ENCODE measurements at places on chromosomes 16 and 17.
A peak's percentile ranks its signal among the peaks of the same experiment; 100 is the strongest.

- DNase-seq: peak; percentile 92
These were observed 340 bp upstream of the ROGDI start for GRCh38 chr16:4802659-4803287.

DNA sequence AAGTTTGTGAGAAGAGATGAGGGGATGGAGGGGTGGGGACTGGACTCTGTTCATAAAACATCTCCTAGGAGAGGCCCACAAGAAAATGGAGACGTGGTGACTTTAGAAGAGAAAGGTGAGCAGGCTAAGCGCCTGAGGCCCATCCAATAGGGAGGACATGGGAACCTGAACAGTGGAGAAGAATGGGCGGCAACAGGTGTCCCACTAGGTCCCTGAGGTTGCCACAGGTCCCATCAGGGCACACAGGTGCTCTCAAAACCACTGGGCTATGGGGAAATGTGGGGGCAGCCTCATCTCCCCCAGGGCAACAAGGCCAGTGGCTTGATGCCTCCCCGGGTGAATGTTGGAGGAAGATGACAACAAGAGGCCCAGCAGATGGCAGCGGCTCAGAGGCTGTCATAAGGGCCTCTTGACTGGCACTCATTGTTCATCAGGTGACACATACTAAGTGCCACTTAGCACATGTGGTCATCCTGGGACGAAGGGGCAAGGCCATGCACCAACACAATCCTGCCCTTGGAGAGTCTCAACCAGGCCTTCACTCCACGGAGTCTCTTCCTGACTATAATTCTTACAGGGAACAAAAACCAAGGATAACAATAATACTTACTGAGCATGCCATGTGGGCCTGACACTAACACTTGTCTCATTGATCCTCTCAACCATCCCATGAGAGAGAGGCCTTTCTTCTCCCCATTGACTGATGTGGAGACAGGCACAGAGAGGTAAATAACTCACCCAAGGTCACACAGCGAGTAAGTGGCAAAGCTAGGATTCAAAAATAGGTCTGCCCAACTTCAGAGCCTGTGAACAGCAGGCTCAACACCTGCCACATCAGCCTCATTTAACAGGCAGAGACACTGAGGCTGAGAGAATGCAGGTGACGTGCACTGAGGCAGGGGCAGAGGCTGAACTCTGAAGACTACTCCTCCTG lies 38.0 kb downstream of the CUEDC1 start:
- peak; percentile 41 for DNase-seq

DNA sequence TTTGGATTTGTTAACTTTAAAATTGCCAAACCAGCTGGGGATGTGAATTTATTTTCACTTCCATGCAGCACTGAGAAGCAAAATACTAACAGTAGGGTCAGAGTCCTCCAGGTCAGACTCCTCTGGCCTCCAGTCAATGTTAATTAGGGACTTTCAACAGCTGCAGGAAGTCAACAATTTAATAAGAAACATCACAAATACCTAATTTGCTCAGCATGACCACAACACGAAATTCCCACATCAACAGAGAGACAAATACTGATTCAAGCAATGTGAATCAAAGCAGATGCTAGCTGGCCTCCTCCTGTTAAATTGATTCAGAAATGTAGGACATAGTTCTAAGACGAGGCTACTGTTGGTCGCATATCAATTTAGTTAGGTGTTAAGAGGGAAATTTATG lies 111.7 kb downstream of the ABCA8 start:
- DNase-seq: no peak

DNA sequence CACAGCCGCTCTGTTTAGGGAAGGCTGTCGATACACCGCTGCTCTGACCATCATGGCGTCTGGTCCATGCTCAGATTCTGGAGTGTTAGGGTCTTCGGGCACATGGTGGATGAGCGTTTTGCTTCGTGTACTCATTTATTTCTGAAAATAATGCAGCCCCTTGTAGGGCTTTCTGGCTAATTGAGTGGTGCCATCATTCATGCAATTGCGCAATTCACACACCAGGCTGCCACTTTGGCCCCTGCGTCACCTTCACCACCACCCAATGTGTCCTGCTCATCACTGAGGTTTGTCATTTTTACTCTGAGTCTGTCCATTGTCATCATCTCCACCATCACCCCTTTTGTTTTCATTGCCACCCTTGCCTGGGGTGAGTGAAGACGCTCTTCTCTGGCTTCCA lies 557.4 kb downstream of the WWOX start:
- no peak for DNase-seq
